ENCODE measurements at places on chromosomes 12 and 14.

- no peak for DNase-seq
Measured at GRCh38 chr12:115294453-115295133, 610.6 kb upstream of the TBX3 start.

- no peak for DNase-seq
Measured at GRCh38 chr14:92287987-92288386, 35.0 kb upstream of the SLC24A4 start.

DNA sequence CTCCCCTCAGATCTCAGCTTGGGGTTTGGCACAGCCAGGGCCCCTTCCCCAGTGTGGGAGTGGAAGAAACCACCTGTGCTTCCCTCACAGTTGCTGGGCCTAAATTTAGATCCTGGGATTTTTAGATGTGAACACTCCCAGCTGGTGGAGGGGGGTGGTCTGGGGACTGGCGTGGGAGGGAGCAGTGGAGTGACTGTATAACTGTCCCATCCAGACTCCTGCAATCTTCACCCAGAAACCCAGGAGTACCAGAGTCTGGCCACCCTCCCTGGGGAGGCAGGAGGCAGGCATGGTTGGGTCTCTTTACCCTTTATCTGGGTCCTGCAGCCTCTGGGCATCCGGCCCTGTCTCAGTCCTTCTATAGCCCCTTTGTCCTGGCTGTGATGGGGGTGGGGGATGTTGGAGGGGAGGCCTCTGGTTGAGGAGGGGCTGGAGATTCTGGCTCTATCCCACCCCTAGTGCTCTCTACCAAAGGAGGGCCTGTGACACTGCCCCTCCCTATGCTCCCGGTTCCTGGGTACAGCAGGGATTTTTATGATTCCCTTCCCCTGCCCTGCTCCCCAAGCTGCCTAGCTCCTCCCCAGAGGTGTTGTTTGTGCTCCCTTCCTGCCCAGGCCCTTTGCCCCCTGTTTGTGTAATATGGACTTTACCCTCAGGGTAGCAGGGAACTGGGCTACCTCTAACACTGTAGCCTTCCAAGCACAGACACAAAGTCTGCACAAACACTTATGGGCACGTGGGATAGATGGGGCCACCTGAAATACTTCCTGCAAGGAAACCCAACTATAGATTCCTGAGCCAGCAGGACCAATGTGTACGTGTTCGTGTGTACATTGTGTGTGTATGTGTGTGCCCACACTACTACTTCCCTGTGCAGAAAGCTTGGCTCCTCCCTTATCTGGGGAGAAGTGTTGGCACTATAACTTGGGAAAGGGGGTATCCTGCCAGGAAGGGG is 1.7 kb downstream of the ERBB3 start:
- no peak for DNase-seq

- DNase-seq, result no peak
Measured at GRCh38 chr12:64808110-64808509, 16.3 kb upstream of the TBC1D30 start.

DNA sequence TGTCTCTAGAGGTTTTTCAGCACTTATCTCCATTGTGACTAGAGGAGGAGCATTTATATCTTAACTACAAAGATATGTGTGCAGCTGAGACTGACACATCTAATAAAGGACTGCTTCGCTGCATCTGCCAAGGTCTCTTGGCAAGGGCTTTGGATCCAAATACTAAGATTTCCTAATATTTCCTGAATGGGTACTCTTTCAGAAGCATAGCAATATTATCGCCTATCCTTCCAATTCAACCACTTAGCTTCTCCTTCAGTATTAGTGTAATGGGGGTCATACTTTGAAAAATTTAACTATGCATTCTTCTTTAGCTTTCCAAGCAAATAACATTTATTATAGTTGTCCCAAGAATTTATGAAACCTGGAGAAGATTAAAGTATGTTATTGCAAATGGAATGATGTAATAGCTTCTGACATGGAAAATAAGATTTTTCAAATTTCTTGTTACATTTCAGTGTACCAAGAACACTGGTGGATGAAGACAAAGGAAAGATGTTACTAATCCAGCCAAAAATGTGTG is 243.0 kb upstream of the PDE3A start:
- DNase-seq, result no peak

GRCh38 chr12:75120311-75120711 is 89.3 kb downstream of the KCNC2 start:
- no peak for DNase-seq

DNA sequence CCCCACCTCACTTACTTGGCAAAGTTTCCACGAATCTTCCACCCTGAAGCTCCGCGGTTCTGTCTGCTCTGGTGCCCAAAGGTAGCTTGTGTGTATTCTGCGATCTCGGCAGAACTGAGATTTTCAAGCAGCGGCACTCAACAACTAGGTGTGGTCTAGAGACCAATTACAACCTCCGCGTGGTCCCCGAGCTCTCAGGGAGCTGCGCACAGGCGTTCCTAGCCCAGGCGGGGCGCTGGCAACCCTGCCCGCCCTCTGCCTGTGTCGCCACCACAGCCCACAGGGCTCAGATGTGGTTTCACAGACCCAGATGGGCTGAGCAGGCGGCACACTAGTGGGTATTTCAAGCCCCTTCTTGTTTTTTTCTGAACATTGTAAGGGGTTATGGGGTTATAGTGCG is 1.5 kb upstream of the DIABLO start:
- DNase-seq, result no peak

DNA sequence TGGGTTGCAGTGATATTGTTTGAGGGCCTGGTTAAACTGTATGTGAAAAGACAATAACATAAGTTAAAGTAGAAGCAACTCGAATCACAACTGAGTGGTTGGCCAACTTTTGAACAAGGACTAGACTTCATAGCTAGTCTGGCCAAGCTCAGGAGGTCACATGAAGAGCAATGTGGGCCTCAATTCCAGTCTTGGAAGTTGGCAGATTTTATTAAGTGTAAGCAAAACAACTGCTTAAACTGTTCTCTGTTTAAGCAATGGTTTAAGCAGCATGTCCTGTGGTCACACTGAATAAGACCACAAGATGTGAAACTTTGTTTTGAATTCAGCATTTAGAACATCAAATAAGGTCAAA is 100.4 kb downstream of the TMTC3 start:
- no peak for DNase-seq

- no peak for DNase-seq
Measured at GRCh38 chr14:102610968-102611811, 18.7 kb downstream of the RCOR1 start.

DNA sequence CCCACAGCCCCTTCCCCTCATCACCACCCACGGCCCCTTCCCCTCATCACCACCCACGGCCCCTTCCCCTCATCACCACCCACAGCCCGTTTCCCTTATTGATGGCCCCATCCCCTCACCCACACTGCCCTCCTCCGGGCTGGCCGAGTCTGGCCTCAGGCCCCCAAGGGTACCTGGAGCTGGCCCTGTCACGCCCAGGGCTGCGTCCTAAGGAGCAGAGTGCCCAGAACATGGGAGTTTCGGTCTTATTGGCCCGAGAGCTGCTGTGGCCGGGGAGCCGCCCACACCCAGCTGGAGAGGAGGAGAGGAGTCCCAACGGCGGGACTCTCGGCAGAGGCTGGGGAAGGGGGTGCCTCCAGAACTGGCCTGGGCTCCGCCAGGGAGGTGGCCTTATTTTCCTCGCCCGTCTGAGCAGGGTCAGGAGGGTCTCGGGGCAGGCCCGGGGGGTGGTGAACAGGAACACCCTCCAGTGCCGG is 182.3 kb downstream of the KIF26A start:
- DNase-seq, result no peak
